ENCODE measurements at places on chromosomes 6 and 20. TPM values are rescaled to one million over a fixed set of nuclear protein-coding genes. Genes with fewer than 3 reads are reported as not detected.
A peak's percentile ranks its signal among the peaks of the same experiment; 100 is the strongest.

DNA sequence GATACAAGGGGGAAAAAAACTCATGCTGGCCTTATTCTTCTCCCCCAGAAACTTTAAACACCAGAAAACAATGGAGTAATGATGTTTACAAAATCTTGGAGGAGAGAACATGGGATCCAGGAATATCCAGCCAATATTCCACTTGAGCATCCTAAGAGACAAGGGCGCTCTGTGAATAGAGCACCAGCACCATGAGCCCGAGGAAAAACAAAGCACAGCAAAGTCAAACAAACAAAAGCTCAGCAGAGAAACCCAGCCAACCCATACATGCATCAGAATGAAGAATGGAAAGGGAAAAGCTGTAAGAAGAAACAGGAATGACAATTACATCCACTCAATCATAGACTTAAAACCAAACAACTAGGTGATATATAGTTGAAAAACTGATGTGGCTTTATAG is 4.6 kb upstream of the NAA20 start:
- no peak for DNase-seq

DNA sequence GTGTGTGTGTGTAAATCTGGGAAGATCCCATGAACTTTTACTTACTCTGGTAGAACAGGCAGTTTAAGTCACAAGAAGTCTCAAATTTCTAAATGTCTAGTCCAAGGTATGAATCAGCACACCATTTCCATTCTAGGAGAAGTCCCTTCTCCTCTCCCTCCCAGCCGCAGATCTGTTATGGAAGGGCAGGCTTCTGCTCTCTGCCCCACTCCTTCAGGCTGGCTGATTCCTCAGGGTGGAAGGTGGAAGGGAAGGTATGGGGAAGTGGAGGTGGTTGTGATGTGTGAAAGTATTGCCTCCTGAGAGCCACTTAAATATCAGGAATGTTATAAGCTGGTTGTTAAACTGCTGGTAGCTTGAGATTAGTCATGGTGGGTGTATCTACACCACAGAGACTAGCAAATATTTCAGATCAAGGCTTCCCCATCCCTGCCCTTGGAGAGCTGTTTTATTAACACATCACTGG is 44.5 kb upstream of the LAMA4 start:
- DNase-seq = no peak

- DNase-seq = no peak
These were observed 261.0 kb downstream of the DOK5 start for GRCh38 chr20:54736421-54736820.

GRCh38 chr6:45724511-45724910 is 291.1 kb downstream of the CLIC5 start:
- DNase-seq = no peak

DNA sequence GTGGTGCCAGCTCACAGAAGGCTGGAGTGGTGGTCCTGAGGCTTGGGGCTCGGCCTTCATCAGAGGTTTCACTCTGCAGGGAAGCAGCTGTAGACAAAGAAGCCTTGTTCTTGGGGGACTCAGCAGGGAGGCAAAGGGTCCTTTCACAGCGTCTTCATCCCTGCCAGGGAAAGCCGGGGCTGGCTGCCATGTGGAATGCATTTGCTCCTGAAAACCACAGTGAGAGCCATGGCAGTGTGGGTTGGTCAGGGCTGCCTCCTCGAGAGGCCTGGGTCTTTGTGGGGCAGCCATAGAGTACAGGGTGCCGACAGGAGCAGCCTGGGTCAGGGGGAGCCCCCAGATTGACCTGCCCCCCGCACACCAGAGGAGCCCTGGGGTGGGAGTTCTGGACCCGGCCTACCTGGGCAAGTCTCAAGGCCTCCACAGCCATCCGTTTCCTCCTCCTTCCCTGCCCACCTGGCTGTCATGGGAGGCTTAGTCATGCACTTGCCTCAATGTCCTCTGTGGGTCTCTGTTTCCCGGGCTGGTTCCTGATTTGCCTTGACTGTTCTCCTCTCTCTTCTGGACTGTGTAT is 144.0 kb downstream of the CDC5L start:
- DNase-seq = peak; percentile 54

DNA sequence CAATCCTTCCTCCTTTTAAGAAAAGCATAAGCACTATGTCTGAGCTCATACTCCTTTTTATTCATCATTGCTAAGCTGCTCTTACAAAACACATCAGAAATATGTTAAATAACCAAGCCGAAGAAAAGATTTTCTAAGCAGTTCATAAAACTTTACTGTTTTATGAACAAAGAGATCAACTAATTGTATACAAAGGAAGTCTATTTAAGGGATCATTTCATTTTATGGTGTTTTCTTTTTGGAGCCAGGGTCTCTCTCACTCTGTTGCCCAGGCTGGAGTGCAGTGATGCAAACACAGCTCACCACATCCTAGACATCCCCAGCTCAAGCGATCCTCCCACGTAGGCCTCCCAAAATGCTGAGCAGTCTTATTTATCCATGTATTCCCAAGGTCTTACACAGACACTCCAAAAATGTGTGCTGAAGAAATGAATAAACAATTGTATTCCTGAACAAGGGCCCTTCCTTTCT is 9.3 kb downstream of the NUDT3 start:
- no peak for DNase-seq

DNA sequence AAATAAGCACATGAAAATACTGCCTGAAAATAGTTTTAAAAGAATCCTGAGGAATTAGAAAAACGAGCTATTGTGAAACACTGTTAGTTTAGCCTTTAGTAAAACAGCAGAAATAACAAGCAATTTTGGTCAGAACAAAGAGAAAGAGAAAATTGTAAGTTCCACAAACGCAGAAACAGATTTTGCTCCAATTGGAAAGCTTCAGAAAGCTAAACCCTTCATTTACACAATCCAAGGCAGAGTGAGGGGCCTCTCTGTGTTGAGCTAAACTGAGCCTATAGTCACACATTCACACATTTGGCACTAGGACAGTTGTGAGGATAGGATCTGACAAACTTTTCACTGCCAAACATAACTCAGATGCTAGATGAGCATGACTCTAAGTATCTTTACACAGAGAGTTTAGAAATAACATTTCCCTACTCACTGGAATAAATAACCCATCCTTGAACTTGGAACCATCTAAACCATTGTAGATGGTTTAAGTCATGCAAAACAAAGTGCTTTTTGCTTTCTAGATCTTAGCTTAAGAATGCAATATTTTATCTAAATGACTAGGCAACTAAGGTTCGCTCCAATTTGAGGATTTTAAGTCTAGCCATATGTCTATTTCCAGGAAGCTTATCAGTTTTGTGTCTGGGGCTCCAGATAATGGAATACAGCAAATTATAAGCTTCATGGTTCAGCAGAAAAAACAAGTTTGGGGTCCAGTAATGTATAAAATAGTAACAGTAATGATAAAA is 122.6 kb downstream of the SGK1 start:
- no peak for DNase-seq

- DNase-seq = peak; percentile 83
These were observed 95.6 kb downstream of the LAMP5 start for GRCh38 chr20:9609887-9610502.

DNA sequence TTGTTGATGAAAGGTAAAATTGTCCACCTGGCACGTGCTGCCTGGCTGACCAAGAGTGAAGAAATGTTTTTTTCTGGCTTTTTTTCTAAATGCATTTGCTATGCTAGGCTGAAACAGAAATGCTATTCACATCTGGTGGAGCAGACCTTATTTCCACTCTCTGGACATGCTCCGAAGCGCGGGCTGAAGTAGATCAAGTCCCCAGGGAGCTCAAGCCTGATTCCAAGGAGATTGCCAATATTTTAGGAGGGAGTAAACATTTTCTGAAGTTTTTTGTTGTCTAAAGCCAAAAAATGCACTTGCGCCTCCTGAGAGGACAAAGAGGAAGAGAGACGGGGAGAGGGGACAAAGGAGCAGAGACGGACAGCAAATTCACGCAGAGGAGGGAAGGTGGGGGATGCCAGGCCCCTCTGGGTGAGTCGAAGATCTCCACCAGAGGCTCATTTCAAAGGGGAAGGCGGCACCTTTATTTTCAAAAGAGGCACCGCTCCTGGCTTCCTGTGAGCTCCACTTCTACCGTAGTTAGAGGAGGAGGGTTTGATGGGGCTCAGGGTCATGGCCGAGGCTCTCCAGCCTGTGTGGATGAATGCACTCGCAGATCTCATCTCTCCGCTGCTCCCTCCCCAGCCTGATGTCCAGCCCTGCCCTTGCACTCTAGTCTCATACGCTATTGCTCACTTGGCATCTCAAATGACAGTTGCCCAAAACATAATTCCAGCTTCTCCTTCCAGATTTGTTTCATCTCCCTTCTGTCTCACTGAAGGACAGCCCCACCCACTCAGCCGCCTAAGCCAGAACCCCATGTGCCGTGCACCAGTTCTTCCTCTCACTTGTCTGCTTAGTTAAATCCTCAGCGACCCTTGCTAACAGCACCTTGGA is 23.1 kb upstream of the SMOC2 start:
- DNase-seq = no peak

- no peak for DNase-seq
These were observed 113.6 kb upstream of the SLC22A16 start for GRCh38 chr6:110589865-110590513.

DNA sequence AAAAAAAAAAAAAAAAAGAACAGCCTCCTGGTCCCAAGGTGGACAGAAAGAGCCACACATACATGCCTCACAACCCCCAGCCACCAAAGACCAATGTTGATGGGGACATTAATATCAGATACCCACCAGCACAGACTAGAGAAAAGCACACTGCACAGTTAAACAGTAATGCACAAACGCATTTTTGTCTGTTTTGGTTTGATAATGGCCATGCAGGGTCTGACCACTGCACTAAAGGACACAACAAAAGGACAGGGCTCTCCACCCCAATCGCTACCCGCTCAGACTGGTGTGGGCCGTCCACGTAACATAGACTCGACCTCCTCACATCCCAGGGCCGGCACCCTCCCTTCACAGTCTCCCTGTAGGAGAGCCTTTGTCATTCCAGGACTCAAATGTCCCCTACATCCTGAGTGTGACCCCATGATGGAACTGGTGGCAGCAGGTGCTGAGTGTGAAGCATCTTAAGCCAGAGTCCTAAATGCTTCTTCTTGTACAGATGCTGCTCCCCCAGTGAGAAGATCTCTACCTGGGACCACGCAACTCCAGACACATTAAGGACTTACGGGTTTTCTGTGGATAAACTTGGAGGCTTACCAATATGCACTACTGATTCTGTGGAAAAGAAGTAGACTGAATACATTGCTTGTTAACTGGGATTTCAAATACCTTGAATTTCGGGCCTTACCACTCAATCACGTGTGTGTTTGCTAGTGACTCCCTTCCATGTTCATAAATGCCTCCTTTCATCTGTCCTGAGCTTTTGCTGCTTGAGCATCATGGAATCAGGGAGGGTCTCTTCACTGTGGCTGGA is 28.0 kb downstream of the RRBP1 start:
- DNase-seq = no peak

DNA sequence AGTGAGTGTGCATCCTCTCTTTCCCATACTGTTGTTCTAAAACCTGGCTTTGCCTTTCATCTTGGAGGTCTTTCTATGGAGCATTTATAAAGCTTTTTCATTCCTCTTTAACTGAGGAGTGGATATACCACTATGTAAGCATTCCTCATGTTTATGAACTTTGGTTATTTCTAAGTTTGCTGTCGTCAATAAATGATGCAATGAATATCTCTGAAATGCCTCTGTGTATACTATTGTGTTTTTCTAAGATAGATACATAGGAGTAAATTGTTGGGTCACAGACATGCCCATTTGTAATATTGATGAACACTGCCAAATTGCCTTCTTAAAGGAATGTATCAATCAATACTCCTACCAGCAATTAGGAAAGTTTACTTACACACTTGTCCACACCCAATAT is 53.9 kb downstream of the SLC22A2 start:
- no peak for DNase-seq

DNA sequence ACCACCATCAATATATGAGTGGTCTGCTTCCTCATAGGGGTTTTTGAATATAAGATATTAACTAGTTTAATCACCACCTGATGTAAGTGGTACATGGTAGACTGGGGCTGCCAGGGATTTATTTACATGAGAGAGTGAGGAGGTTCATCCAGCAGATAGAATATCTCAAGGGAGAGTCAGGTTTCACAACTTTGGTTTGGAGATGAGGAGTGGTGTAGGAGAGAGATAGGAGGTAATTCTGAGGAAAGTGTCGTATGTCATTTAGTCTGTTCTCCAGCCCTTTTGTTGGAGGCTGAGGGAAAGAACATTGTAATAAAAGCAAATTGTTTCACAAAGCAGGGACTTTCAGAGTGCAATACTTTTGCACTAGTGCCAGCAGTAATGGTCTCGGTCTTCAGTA is 16.8 kb downstream of the L3MBTL3 start:
- DNase-seq = no peak

GRCh38 chr6:36976007-36976264 is 10.1 kb downstream of the MTCH1 start:
- no peak for DNase-seq

- DNase-seq = no peak
These were observed 89.9 kb downstream of the CARMIL1 start for GRCh38 chr6:25369036-25369432.

The IMPG1 gene
- total RNA-seq = 0.11 TPM

The CD93 gene
- 33.4 TPM for total RNA-seq

The RAET1G gene
- total RNA-seq = not detected

The PMEPA1 gene
- 14.3 TPM for total RNA-seq

The OPN5 gene
- total RNA-seq = 0.10 TPM

The XKR7 gene
- 3.7 TPM for total RNA-seq

The TXLNB gene
- total RNA-seq = 3.1 TPM

The C6orf58 gene
- total RNA-seq = not detected
